Stromal cell of bone marrow (primary cell): ENCODE measurements at places on chromosomes 12 and 14.

DNA sequence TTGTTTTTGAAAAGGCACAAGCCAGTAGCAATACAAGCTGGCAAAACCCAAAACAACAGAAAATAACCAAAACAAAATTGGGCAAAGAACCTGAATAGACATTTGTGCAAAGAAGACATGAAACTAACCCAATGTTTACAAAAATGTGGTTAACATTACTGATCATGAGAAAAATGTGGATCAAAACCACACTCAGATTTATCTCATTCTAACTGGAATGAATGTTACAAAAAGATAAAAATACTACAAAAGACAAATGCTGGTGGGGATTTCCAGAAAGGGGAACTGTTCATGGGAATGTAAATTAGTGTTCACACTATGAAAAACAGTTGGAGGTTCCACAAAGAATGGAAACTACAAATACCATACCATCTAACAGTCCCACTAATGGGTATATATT lies 26.6 kb downstream of the ASCL4 start:
- no peak for DNase-seq

- no peak for DNase-seq
These were observed 76.7 kb downstream of the MON2 start for GRCh38 chr12:62543324-62543723.

GRCh38 chr12:29591140-29592020 lies 93.9 kb upstream of the OVCH1 start:
- DNase-seq = peak; percentile 73

DNA sequence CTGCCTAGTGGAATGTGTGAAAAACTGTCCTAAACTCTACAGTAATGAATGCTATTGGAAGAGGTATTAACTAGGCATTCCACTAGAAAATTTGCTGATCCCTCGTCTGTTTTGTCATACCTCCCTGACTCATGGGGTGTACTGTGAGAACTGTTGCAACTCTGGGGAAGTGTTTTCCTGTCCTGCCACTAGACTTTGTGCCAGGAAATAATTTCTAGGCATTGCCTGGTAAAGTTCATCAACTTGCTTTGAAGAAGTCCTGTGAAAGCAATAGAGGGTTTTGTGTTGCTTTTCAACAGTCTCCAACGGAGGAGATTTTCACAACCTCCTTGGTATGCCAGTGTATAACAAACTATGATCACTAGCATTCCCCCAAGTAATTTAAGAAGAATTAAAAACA lies 139.9 kb downstream of the AKAP6 start:
- peak; percentile 81 for DNase-seq

GRCh38 chr12:120640861-120641833 lies 721 bp downstream of the CABP1 start:
- DNase-seq = no peak

DNA sequence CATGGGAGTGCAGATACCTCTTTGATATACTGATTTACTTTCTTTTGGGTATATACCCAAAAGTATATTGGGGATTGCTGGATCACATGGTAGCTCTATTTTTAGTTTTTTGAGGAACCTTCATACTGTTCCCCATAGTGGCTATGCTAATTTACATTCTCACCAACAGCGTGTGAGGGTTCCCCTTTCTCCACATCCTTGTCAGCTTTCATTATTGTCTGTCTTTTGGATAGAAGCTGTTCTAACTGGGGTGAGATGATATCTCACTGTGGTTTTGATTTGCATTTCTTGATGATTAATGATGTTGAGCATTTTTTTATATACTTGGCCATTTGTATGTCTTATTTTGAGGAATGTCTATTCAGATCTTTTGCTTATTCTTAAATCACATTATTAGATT lies 44.1 kb upstream of the JDP2 start:
- DNase-seq = no peak

- DNase-seq = no peak
These were observed 22.0 kb upstream of the CCT2 start for GRCh38 chr12:69563166-69563762.

DNA sequence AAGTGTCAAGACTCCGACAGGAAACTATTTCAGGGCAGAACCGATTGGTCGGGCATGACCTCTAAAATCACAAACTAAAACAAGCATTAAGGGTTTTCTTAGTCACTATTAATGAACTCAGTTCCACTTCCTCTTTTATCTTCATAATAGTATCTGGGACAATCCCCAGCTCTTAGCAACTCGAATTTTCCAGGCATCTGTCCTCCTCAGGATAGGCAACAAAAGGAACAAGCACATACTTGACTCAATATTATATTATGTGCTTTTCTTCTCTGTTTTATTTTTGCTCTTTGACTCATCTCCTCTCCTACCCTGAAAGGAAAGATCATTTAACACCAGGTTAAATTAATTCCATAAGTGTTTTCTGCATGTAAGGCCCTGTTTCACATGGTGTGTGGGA lies 638.3 kb upstream of the TBX3 start:
- no peak for DNase-seq

GRCh38 chr12:19547271-19547671 lies 108.0 kb downstream of the AEBP2 start:
- DNase-seq = no peak

GRCh38 chr14:99749142-99749541 lies 44.1 kb upstream of the EML1 start:
- no peak for DNase-seq

DNA sequence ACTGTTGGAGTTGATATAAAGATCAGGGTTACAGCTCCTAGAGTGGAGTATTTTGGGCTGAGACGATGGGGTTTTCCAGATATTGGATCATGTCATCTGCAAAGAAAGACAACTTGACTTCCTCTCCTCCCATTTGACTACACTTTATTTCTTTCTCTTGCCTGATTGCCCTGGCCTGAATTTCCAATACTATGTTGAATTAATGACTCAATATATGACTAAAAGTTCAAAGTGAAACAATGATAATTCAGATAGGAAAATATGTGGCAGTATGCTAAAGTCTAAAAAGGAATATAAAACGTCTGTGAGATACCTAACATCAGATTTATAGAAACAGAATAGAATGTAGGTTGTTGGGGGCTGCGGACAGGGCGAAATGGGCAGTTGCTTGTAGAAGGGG lies 72.2 kb downstream of the BHLHE41 start:
- DNase-seq = no peak

DNA sequence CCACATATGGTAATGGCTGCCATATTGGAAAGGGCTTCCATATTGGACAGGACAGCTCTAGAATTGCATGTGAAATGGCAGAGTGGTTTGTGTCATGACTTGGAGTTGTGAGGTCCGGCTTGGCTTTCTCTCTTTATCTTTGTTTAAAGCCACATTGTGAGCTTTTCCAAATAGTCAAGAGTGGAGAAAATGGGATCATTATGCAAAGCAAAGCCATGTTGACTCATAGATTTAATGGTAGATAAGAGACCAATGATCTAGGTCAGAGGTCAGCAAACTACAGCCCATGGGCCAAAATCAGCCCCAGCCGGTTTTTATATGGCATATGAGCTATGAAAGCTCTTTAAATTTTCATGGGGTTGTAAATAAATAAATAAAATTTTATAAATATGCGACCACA lies 449.1 kb downstream of the BCL11B start:
- DNase-seq = no peak

DNA sequence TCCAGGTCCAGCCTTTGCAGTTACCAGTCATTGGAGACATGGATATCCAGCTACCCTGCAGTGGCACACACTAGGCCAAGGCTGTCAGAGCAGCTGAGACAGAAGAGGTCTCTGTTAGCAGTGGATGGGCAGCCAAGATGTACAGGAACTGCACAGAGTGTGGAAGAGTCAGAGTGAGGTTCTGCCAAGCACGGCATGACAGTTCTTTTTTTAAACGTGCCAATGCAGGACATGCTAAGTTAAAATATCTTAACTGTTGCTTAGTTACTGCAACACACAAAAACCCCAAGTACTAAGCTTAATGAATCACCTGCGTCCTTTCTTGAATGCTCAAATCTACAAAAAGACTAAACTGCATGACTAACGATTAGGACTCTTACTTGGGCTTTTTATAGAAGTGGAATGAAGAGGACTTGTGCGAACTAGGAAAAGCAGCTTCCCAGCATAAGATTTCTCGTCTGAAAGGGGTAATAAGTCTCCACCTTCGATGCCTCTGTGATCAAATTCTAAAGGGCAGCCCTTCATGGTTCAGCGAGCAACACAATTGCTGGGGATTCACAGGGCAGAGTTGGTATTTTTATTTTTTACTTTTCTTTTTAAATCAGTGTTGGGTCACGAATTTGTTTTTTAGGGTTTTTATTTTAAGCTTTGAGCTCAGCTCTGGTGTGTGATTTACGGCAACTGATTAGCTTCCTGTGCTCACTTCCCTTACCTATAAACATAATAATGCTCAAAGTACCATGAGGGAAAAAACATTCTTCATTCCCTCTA lies 20.6 kb downstream of the MAPK1IP1L start:
- DNase-seq = peak; percentile 94

DNA sequence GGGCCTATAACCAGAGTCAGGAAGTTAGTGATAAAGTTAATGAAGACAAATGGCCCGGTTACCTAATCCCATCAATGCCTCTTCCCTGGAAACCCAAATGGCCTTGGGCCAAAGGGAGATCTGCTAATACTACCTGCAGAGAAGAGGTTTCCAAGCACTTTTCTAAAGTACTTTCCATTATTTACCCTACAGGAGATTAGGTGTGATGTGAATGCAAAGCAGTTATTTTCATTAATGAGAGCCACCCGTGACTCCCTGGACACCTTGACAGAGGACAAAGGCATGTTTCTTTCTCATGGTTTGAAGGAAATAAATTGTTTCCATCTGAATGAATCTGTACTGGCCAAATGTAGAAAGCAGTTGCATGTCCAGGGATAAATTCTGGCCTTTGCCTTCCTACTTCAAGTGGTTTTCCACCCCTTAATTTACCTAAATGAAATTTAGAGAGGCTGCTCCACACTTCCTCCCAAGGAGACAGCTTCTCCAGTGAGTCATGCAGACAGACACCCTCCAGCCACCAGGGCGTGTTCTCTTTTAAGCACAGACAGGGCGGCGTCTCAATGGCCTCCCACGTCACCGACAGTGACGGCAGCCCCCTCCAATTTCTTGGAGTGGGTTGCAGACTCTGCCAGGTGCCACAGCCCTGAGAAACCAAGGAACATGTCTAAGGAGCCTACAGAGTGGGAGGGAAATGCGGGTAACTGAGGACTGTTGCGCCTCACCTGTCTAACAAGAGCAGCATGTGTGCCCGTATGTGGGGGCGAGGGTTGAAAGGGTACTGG lies 43.9 kb upstream of the GNPNAT1 start:
- peak; percentile 41 for DNase-seq

DNA sequence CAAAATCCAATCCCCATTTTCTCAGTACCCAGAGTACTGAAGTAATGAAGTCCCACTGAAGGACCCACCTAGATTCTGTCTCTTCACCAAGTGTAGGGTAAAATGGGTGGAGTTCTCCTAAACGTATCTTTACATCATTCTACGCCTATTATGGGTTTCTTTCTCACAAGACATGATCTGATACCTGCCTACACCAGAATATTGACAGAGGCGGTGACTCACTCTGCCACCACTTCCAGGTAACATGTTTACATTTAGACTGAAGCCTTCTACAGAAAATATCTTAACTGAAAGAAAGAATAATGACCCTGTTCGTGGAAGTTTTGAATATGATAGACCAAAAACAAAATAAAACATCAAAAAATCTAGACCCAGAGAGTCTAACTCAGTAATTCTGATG lies 89.8 kb downstream of the BTG1 start:
- DNase-seq = no peak

DNA sequence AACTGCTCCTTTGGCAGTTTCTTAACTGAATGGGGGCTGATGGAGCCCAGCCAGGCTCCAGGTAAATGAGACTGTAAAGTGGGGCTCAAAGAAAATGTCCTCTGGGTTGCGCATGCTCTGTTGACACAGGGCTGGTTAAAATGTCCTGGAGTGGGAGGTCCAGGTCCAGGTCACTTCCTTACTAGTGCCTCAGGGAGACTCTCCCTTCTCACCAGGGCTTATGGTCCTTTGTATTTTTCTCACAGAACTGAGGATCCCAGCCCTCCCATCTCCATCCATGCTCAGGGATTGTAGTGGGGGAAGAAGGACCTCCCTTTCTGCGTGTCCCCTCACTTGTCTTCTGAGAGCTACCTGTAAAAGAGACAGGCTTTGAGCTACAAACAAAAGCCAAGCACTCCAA lies 77.5 kb downstream of the SSPN start:
- DNase-seq = no peak

GRCh38 chr12:8687846-8688601 lies 9.8 kb upstream of the RIMKLB start:
- peak; percentile 84 for DNase-seq

GRCh38 chr12:101414533-101415119 lies 7.1 kb upstream of the ARL1 start:
- DNase-seq = peak; percentile 33

GRCh38 chr12:72313806-72314205 lies 41.6 kb downstream of the TRHDE start:
- DNase-seq = no peak

GRCh38 chr14:79781882-79782281 lies 429.4 kb downstream of the DIO2 start:
- no peak for DNase-seq

DNA sequence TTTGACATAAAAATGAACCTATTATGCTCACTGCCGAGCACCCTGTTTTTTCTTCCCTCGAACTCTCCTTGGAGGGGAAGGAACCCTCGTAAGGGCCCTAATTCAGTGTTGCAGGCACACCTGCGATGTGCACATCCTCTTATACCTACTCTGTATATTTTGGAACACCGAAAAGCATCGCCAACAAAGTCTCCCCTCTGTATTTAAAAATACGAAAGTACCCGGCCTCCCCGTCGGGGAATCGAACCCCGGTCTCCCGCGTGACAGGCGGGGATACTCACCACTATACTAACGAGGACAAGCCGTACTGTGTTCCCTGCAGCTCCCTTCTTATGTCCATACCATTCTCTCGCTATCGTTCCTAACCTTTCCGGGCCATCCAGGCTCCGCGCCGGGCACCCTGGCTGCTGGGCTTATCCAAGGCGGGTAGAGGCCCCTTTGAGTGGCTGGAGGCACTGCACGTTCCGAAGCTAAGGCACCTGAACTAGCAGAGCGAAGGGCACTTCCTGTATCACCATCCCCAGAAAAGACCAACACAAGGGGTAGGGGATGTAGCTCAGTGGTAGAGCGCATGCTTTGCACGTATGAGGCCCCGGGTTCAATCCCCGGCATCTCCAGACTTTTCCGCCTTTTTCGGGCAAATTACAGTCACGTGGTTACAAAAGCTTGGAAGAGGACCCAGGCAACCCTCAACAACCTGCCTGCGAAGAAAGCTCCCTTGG lies 25.1 kb upstream of the UBC start:
- peak; percentile 85 for DNase-seq

GRCh38 chr12:123102781-123103503 lies 47.9 kb downstream of the PITPNM2 start:
- DNase-seq = no peak
